Activated CD4-positive, alpha-beta T cell treated with anti-CD3 and anti-CD28 coated beads for 1 hour (primary cell): ENCODE measurements at places on chromosomes 13 and 19.

- DNase-seq, result no peak
Observed at GRCh38 chr13:52070929-52071523, 46.5 kb downstream of the UTP14C start.

DNA sequence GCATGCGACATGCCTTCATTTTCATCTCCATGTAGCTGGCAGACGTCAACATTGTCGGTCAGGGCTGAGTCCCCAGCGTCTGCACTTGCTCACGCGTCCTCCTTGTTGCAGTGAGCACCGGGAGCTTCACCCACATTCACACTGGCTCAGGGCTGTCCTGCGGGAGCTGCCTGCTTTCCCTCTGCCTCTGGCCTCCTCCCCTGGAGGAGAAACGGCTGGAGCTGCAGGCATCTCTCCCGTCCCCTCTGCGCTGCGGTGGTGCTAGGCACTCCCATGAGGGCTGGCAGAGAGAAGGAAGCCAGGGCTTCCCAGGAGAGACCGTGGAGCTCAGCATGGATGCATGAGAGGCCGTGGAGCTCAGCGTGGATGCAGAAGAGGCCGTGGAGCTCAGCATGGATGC, 18.4 kb upstream of the TMEM255B start:
- DNase-seq, result no peak

GRCh38 chr19:57338877-57339276, 12.2 kb upstream of the ZNF304 start:
- DNase-seq, result no peak

- no peak for DNase-seq
Observed at GRCh38 chr13:93169980-93170379, 56.6 kb upstream of the GPC6 start.

GRCh38 chr13:27022571-27023311, 148.9 kb downstream of the USP12 start:
- DNase-seq, result no peak

DNA sequence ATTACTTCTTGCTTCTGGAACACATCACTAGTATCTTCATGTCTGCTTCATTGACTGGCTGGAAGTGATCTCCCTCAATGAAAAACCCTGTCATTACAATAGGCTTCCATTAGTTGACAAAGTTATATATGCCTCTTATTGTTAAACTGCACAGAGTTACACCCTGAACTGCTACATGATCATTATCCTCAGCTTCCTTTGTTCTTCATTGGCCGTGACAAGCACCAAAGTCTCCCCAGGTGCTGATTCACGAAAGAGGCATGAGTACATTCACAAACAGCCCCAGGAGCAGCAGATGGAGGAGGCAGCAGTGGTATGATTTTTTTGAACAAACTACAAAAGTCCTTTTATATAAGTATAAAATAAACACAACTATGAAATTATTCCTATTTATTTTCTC, 51.4 kb downstream of the VWA8 start:
- DNase-seq, result no peak

GRCh38 chr19:34825212-34825611, 52.2 kb upstream of the ZNF599 start:
- no peak for DNase-seq

DNA sequence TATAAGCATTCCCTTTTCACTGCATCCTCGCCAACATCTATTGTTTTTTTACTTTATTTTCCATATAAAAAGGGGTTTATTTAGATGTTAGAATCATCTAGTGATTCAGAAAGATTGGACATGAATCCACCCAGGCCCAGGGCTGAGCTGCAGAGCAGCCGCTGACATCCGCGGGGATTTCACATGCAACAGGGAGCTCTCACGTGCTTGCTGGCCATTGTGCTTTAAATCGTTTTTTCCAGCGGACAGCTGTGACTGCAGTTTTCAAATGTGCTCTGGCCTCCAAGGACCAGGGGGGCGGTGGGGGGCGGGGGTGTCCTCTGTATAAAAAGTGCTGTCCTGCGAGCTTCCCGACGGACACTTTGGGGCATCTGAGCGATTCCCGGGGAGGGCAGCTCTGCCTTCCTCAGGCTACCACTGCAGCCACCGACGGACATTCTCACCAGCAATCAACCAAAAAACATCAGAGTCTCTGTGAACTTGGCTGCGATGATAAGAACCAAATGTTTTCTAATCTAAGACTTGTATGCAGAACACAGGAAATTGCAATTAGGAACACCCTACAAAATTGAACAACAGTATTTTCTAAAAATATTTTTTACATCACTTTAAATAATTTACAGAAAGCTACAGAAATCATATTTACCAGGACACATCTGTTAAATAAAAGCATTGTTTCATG, 12.6 kb downstream of the RB1 start:
- DNase-seq, result no peak

DNA sequence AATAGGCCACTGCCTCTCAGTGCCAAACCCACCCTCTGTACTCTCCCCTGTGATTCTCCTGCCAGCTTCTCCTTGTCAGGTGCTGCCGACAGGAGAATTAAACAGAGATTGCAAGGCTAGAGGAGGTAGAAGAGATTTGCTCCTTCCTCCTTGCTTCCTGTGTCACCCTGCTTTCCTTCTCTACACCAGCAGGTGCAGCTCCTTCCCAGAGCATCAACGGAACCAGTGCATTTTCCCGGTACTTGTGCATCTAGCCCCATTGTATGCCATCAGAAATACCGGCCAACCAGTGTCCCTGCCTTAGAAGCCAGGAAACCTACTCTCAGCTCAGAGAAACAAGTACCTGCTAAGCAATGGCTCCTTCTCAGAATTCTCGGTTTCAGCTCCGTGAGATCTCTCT, 253.2 kb downstream of the SUCLA2 start:
- DNase-seq, result no peak

GRCh38 chr19:45953676-45954075, 20.0 kb downstream of the NOVA2 start:
- no peak for DNase-seq

DNA sequence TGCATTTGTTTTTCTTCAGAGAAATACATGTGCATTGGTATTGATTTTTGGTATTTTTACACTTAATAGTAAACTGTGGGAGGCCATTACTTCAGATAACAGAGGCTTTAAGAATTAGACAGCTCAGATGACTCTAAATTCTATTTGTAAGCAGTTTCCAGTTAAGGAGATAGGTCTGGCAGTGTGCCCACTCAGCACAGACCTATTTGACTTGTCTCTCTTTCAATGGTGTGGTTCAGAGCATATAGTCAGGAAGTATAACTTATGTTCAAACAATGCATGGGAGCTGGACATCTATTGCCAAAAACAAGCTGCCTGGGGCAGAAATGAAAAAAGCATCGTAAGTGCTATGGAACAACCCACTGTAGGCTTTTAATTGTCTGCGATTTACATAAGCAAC, 370.7 kb downstream of the HS6ST3 start:
- DNase-seq, result no peak

DNA sequence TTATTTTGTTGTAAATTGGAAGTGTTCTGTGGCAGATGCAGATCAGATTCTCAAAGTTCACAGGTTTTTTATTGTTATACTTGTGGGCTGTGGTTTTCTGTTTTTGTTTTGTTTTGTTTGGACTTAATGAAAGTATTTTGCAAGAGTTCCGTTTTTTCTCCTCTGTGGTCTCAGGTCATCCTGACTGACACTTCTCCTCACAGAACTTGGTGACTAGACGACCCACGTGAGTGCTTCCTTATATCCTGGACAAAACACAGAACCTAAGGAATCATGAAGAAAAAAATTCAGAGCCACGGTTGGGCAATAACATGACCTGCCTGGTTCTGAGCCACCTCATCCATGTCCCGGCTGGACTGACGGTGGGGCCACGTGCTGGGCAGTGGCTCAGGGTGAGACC, 2.5 kb upstream of the RFPL4AL1 start:
- DNase-seq, result no peak

- no peak for DNase-seq
Observed at GRCh38 chr19:2080336-2080988, 15.7 kb downstream of the MOB3A start.

- peak; percentile 92 for DNase-seq
Observed at GRCh38 chr19:44499962-44500949, at the start of gene ZNF180. Gene ZNF180 (minus strand): TSS chr19:44500522. CDS start chr19:44497334, 3,188 bp downstream.
